ENCODE measurements at places on chromosomes 1 and 21.
A peak's percentile ranks its signal among the peaks of the same experiment; 100 is the strongest.

DNA sequence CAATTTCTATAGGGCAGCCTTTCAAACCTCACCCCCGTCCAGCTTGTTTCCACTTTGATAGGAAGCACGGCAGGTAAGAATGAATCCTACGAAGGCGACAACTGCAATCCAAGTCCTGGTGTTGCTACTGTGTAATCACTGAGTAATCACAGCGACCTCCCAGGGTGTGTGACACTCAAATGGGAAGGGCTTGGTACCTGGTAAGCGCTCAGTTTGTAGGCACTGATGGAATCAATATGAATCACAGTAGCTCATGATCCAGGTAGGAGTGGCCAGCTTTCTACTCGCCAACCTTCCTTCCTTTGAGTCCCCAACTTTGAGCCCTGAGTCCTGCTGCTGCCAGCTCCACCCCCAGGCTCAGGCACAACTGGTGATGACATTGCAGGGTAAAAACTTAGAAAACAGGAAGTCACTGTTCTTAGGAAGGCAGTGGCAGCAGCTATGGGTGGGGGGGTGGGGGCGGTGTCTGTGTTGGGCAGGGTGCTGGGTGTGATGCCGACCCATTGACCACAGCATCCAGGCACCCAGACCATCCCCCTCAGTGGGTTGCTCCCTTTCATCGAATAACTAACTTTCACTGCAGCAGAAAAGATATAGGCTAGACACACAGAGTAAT is 70.7 kb downstream of the CD247 start:
- DNase-seq, result peak; percentile 52

DNA sequence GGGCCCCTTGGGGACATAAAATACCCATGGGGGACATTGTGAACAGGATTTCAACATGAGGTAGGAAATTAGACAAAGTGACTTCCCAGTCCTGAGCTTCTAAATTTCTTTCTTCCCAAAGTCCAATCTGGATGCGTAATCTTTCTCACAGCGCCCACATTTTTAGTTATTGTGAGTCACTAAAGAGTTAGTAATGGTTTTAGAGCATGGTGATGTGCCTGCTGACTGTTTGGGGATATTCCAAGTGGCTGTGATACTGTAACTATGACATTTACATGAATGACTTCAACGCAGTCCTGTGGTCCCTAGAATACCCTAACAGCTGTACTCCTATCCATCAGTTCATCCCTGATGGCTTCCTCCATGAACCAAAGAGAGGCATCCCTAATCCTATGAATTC is 224.0 kb upstream of the COA6 start:
- DNase-seq, result no peak

DNA sequence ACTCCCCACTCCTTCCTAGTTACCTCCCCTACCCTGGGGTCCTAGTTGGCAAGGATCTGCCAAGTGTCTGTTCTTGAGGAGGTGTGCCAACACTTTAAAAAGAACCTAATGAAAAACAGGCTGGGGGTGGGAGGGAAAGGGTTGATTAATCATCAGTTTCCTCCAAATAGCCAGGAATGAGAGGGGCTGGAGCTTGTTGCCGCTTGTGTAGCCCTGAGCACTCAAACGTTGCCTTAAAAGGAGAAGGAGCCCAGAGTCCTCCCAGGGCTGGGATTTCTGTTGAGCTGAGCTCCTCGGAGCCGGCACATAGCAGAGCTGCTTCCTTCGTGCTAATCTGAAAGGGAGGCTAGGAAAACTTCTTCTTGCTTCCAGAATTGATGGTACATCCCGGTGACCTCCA is 15.9 kb downstream of the SHISA4 start:
- no peak for DNase-seq

- DNase-seq, result no peak
Measured at GRCh38 chr1:157400766-157401165, 151.5 kb downstream of the FCRL5 start.

- no peak for DNase-seq
Measured at GRCh38 chr21:39660191-39660980, 47.6 kb downstream of the B3GALT5 start.

GRCh38 chr1:197144570-197145325 is 1.7 kb downstream of the ASPM start:
- DNase-seq, result no peak

GRCh38 chr1:55580845-55581332 is 365.7 kb upstream of the USP24 start:
- DNase-seq, result no peak

GRCh38 chr1:197485790-197486189 is 217.7 kb downstream of the CRB1 start:
- DNase-seq, result no peak

GRCh38 chr1:6302568-6302967 is 41.7 kb upstream of the GPR153 start:
- no peak for DNase-seq

DNA sequence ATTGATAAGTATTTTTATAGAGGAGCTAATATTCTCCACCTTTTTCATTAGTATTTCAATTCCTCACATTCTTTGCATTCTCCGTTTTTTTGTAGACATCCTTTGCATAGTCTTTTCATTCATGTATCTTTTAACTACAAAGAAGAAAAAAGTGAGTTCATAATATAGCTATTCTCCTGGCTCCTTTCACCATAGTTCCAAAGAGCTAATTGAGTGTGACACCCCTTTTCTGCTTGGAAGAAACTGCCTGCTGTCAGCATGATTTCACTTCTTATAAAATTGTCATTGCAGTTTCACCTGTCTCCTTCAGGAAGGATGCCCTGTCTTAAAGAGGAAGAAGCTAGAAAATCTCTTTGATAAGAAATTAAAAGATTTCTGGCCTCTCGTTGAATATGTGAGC is 991.1 kb downstream of the KCNT2 start:
- DNase-seq, result no peak

DNA sequence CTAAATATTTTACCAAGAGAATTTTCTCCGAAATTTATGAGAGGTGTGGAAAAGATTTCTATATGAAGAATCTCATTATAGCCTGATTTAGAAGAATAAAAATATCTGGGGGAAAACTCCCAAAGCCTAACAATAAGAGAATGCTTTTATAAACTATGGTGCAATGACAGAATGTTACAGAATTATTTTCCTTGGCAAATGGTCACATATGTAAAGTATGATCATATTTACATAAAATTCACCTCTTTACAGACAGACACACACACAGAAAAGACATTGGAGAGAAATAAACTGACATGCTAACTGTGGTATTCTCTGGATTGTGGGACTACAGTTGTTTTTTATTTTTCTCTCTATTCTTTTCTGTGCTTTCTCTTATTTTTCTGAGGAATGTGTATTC is 226.3 kb upstream of the USP24 start:
- no peak for DNase-seq

DNA sequence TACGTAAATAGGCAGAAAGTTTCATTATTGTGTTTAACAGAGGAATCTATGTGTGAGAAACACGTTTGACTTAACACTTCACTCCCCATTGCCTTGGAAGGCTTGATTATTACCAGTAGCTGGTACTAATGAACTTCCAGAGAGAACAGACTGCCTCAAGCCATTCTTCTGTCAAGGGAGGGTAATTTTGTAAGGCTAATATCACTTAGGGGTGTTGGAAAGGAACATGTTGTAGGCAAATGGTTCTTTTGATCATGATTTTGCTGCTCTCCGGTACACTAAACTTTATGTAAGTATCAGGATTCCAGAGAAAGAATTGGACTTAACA is 1.8 kb downstream of the LAMC1 start:
- no peak for DNase-seq

DNA sequence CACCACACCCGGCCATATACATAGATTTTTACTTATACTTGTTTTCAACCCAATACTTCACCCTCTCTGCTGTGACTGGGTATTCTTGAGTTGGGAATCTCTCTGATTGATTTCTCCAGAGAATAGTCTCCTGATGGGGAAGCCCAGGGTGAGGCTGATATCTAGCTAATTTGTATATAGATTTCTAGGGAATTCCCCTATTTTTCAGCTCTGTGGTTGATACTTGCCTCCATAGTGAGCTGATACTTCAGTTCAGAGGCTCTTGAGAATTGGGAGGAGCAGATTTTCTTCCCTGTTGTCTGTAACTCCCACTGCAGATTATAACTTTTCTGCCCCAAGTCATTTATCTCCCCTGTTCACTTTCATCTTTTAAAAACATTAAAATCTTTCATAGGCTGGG is 14.5 kb upstream of the SH3BGRL3 start:
- no peak for DNase-seq
